Myometrial cell (primary cell): ENCODE measurements at places on chromosomes 13 and 19. TPM values are rescaled to one million over a fixed set of nuclear protein-coding genes. Genes with fewer than 3 reads are reported as not detected.

HCST gene
- total RNA-seq = not detected in 2 replicates

SPACA4 gene
- not detected in 2 replicates for total RNA-seq

C5AR1 gene
- not detected in 2 replicates for total RNA-seq

CGB8 gene
- not detected in 2 replicates for total RNA-seq

IFNL4 gene
- not detected in 2 replicates for total RNA-seq

TNNT1 gene
- total RNA-seq = 6.2 and 6.3 TPM in 2 replicates

VSIG10L gene
- 0.29 and 0.35 TPM in 2 replicates for total RNA-seq

ZNF583 gene
- 0.86 and 1.8 TPM in 2 replicates for total RNA-seq

PSG6 gene
- total RNA-seq = not detected in 2 replicates

EHD2 gene
- 141 and 157 TPM in 2 replicates for total RNA-seq

FAM124A gene
- 2.9 and 3.2 TPM in 2 replicates for total RNA-seq

PEAK3 gene
- not detected in 2 replicates for total RNA-seq

SLC8A2 gene
- not detected in 2 replicates for total RNA-seq

RGS9BP gene
- total RNA-seq = 0.18 TPM in 1 of 2 replicates, not detected in the other

LCP1 gene
- total RNA-seq = 0.29 and 1.2 TPM in 2 replicates

OR4F17 gene
- total RNA-seq = not detected in 2 replicates

COL5A3 gene
- total RNA-seq = 0.29 and 0.53 TPM in 2 replicates

INSR gene
- 6.4 and 21.9 TPM in 2 replicates for total RNA-seq

DENND1C gene
- total RNA-seq = 0.29 TPM in 1 of 2 replicates, not detected in the other

DACT3 gene
- total RNA-seq = 4.0 and 5.1 TPM in 2 replicates

ZNF136 gene
- 1.4 and 1.9 TPM in 2 replicates for total RNA-seq

GJB2 gene
- 1.4 and 3.2 TPM in 2 replicates for total RNA-seq

AXL gene
- 142 and 144 TPM in 2 replicates for total RNA-seq

IGFL1 gene
- not detected in 2 replicates for total RNA-seq

LILRB2 gene
- not detected in 2 replicates for total RNA-seq

ZNF829 gene
- 1.9 and 2.3 TPM in 2 replicates for total RNA-seq
